ENCODE measurements at places on chromosomes 16 and 17. TPM values are rescaled to one million over a fixed set of nuclear protein-coding genes. Genes with fewer than 3 reads are reported as not detected.

Gene CNGB1
- polyA plus RNA-seq = not detected

Gene LITAFD
- polyA plus RNA-seq = not detected

Gene ENKD1
- polyA plus RNA-seq = 16.1 TPM

DNA sequence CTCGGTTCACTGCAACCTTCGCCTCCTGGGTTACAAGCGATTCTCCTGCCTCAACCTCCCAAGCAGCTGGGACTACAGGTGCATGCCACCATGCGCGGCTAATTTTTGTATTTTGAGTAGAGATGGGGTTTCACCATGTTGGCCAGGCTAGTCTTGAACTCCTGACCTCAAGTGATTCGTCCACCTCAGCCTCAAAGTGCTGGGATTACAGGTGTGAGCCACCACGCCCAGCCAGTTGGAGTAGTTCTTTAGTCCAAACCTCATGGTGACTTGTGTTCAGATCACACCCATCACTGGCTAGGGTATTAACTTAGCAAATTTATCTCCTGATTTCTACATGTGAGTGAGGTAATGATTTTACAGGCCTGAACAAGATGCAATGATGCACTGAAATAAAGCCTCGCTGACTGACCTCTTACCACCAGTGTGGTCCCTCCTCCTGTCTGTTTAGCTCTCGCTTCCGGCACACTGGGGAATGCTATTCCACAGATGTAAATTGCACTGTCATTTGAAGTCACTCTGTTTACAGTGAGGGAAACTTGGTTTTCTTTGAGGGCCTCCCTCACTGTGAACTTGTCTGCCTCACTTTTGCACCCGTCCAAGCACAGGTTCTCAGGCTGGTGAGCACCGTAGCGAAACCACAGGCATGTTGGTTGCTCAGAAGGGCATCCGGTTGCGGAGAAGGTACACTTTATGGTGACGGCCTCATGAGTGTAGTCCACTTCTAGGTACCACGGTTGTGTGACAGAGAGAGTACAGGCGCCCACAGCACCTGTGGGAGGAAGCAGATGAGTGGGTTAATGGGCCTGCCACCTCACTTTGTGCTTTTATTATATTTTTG lies 5.5 kb downstream of the IGSF6 start:
- DNase-seq = no peak

GRCh38 chr16:49716339-49716934 lies 139.5 kb downstream of the ZNF423 start:
- DNase-seq = no peak

GRCh38 chr17:10628756-10629155 lies 28.4 kb downstream of the MYH3 start:
- DNase-seq = peak; percentile 83

DNA sequence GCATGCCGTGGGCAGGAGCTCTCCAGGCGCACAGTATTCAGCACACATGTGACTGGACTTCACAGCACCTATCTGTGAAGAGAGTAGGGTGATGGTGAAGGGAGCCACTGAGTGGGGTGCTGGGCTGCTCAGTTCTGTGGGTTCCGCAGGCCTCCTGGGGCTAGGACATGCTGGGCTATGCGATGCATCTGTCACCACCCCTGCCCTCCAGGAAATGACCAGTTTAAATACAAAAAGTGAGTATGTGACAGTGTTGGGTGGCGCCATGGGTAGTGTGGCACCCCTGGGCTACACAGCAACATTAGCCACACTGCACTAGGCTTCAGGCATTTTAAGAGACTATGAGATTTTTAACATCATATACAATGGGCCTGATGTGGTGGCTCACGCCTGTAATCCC lies 28.6 kb downstream of the MYLK3 start:
- no peak for DNase-seq

DNA sequence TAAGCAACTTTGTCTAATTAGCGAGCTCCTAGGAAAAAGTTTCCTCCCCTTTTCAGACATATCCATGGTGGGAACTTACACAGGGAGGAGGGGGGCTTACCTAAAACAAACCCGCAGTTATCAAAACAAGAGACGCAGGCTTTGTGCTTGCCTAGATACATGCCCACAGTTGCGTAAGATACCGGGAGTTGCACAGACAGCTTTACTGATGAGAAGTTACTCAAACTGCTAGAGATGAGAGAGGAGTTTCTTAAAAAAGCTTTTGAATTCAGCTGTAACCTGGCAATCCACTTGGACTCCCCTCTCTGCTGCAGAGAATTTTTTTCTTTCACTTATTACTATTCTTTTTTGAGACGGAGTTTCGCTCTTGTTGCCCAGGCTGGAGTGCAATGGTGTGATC lies 6.8 kb upstream of the ZP2 start:
- no peak for DNase-seq
